ENCODE measurements at places on chromosomes 1 and 21. TPM values are rescaled to one million over a fixed set of nuclear protein-coding genes. Genes with fewer than 3 reads are reported as not detected.

ORC1 gene
- total RNA-seq, result 2.1 TPM

DNA sequence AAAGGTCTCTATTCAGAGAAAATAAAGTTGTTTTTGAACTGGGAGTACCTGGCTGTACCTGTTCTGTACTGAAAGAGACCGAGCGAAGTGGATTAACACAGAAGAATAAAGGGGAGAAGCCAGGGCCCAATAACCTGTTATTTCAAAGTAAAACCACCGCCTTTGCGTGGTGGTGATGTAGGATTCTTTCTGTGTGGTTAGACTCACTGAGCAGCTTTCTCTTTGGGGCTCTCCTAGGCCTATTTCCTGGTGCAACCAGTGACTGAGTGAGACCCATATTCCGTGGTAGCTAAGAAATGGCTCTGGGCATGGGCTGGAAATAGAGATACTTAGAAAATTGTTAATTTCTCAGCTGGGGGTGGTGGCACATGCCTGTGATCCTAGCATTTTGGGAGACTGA lies 99.9 kb downstream of the XCL2 start:
- H3K27me3 ChIP-seq, result no peaks in the 10 kb centered on the region
- no peak overlapping the region for H3K27ac ChIP-seq
- H3K4me3 ChIP-seq, result no peak overlapping the region
- H3K36me3 ChIP-seq, result no peaks in the 10 kb centered on the region

JMJD4 gene
- 17.5 TPM for total RNA-seq

DNA sequence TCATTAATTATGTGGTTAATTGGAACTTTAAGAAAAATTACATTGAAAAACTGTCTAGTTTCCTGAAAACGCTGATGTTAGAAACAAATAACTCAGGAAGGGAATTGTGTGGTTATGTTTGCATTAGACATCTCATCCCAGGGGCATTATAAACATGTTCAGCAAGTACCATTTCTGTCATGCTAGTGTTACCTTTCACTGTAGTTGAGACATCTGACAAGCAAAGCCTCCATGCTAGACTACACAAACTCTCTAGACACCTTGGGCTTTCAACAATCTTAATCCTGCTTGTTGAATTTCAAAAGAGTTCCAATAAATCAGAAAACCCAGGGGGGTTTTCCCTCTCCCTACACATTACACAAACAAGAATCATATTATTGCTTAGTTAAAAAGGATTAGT lies 536.8 kb downstream of the KCNT2 start:
- DNase-seq, result no peak
- no peaks in the 10 kb centered on the region for H3K36me3 ChIP-seq

BTBD8 gene
- total RNA-seq, result 1.4 TPM

Measured in astrocyte (in vitro differentiated cells and primary cell).